Breast epithelium (tissue), 4 donors: ENCODE measurements at places on chromosomes 2 and 18. TPM values are rescaled to one million over a fixed set of nuclear protein-coding genes. Genes with fewer than 3 reads are reported as not detected.
A peak's percentile ranks its signal among the peaks of the same experiment; 100 is the strongest.

C1GALT1C1L gene
- 2.0 TPM for total RNA-seq

OTX1 gene
- not detected for total RNA-seq

DNA sequence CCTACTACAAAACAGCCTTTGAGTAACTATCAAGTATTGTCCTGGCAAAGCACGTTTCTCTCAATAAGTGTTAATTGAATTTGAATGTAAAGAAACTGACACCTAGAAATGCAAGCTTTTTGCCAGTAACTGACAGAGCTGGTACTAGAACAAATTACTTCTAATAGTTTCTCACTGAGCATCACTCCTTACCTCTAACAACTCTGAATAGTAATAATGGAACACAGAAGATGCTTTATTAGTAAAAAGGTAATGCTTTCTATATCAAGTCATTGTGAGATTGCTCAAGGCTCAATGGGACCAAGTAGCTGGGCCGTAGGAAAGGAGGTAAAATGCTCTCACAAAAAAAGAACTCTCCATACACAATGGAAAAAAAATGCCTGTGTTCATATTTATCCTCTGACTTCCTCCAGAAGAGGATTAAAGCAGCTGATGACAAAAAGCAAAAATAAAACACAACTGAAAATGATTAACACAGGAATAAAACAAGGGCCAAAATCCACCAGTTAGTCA lies 11.8 kb downstream of the RASGRP3 start:
- no peak overlapping the region for H3K4me3 ChIP-seq
- H3K27me3 ChIP-seq: no peaks in the 10 kb centered on the region
- no peak overlapping the region for H3K27ac ChIP-seq
- H3K4me1 ChIP-seq: no peaks in the 10 kb centered on the region
- H3K36me3 ChIP-seq: no peaks in the 10 kb centered on the region

DNA sequence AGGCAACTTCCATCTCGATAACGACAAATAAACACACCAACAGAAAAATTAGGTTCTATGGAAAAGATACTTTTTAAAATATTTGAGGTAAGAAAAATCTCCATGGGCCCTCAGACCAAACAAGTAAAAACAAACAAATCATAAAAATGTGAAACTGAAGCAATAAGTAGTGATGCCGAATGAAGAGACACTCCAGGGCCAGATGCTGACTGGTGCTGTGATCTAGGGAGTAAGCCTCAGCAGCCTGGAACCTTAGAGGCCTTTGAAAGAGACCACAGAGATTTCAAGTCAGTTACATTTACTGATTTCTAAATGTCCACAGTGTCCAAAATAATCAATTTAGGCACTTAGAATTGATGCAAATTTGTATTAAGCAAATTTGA lies 1144.7 kb downstream of the CNTNAP5 start:
- no peaks in the 10 kb centered on the region for H3K27me3 ChIP-seq
- DNase-seq: no peak
- no peak overlapping the region for H3K4me3 ChIP-seq
- no peaks in the 10 kb centered on the region for H3K36me3 ChIP-seq
- no peaks in the 10 kb centered on the region for H3K4me1 ChIP-seq
- H3K27ac ChIP-seq: no peak overlapping the region

DNA sequence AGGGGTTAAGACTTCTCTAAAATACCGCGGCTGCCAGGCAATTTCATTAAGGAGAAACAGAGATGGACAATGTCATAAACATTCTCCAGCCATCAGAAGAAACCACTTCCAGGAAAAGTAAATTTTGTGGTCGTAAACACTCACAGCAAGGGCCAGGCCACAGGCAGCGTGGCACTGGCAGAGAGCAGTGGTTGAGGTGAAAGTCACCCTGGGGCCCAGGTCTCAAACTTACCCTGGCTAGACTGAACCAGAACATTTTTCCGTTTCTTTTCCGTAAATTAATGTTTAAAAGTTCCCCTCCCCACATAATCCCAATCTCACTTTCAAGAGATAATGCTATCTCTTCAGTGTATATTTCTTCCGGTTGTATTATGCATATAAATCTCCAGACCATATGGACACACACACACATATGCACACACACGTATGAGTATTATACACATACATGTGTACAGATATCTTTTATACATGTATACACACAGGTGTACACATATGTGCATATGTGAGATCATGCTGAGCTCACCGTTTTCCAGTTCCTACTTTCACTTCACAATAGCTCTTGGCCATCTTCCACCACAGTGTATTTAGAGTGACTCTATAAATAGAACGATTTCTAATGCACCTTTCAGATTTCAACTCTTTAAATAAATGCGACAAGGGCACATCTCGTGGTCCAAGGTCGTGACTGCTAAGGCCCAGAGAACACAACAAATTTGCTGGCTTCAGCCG lies 90.1 kb downstream of the MALT1 start:
- no peak overlapping the region for H3K27ac ChIP-seq
- peaks cover 28% of the 10 kb centered on the region for H3K27me3 ChIP-seq
- H3K4me3 ChIP-seq: no peak overlapping the region
- DNase-seq: no peak
- H3K4me1 ChIP-seq: no peaks in the 10 kb centered on the region
- no peaks in the 10 kb centered on the region for H3K36me3 ChIP-seq

DNA sequence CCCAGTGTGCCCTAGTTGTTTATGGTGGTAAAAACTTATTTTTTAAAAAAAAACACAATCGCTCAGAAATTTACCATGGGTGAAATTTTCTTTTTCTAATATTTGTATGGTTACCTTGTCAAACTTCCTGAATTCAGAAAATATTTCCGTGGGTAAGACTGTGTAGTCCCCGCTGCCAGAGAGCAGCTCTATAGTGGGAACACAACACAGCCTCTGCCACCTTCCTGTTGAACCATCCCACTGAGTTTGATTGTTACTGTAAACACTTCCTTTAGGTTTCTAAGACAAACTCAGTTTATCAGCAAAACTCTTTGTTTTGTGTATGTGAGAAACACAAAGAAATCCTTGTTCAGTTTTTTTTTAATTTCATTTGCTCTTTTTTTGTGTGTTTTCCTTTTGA lies 17.9 kb downstream of the DNAH6 start:
- H3K27ac ChIP-seq: no peak overlapping the region
- H3K36me3 ChIP-seq: no peaks in the 10 kb centered on the region
- DNase-seq: no peak
- no peaks in the 10 kb centered on the region for H3K27me3 ChIP-seq
- H3K4me1 ChIP-seq: no peaks in the 10 kb centered on the region

DNA sequence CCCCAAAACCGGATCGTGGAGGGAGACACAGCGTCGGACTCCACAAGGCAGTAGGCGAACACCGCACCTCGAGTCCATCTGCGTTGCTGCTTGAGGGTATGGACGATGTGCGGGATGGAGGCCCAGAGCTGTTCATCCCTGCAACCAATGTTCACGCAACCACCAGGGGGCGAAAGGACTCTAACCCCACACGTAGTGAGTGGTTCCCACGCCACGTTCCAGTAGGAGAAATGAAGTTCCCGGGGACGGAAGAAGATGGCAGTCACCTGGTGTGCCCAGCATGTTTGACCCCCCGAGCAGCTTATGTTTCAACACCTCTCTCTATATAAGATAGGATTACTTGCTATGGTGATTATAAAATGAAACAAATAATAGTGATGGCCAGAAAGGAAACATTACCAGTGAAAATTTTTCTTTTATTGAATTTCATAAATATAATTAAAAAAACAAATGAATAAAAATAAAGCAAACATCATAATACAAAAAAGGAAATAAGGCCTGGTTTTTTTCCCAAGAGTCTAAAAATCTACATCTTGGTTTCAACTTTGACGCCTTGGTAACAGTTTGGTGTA lies 184.3 kb downstream of the SH3BP4 start:
- H3K4me3 ChIP-seq: no peak overlapping the region
- no peak overlapping the region for H3K27ac ChIP-seq
- DNase-seq: peak; percentile 84
- H3K4me1 ChIP-seq: no peaks in the 10 kb centered on the region
- H3K27me3 ChIP-seq: no peaks in the 10 kb centered on the region
- H3K36me3 ChIP-seq: no peaks in the 10 kb centered on the region

- peaks cover 3% of the 10 kb centered on the region for H3K4me1 ChIP-seq
- H3K36me3 ChIP-seq: no peaks in the 10 kb centered on the region
- H3K27ac ChIP-seq: peak overlapping the region; percentile 67
- H3K4me3 ChIP-seq: no peak overlapping the region
- no peak for DNase-seq
Measured at GRCh38 chr2:8412082-8412481, 269.8 kb upstream of the ID2 start.

- no peak for DNase-seq
- no peaks in the 10 kb centered on the region for H3K4me1 ChIP-seq
- no peaks in the 10 kb centered on the region for H3K36me3 ChIP-seq
- H3K27ac ChIP-seq: no peak overlapping the region
- H3K4me3 ChIP-seq: no peak overlapping the region
- no peaks in the 10 kb centered on the region for H3K27me3 ChIP-seq
Measured at GRCh38 chr2:54176577-54176976, 61.2 kb downstream of the ACYP2 start.

GRCh38 chr2:64667535-64667934 lies 13.8 kb upstream of the SERTAD2 start:
- H3K4me3 ChIP-seq: no peak overlapping the region
- H3K36me3 ChIP-seq: no peaks in the 10 kb centered on the region
- DNase-seq: no peak
